Mucosa of descending colon (tissue), 3 donors: ENCODE measurements at places on chromosomes 2 and 18. TPM values are rescaled to one million over a fixed set of nuclear protein-coding genes. Genes with fewer than 3 reads are reported as not detected.

GRCh38 chr2:42139101-42139500, 30.1 kb upstream of the EML4 start:
- no peak for DNase-seq

DNA sequence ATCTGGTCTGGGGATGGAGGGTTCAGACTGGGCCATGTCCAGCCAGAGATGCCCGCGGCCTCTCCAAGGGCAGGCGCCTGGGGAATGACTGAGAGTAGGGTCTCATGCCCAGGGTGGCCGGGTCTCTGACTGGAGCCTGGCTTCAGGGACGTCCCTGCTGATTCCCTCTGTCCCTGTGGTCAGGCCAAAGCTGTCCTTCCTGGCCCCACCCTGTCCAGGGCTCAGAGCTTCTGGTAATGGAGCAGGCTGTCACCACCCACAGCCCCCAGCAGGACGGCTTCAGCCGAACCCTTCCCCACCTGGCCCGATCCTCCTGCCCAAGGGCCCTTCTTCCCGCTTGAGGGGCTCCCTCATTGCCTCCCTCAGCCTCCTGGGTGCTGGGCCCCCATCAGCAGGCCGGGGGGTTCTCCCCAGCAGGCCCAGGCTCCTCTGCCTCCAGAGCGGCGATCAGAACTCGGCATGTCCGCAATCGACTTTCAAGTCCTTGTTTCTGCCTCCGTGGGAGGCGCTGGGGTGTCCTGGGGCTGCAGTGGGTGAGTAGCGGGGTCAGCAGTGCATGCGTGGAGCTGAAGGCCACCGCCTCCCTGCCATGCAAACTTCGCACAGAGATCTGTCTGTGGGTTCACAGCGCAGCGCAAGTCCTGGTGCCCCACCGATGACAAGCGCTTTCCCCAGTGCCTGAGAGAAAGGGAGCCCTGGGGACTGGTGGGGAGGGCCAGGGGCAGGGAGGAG, 18.3 kb downstream of the RAMP1 start:
- no peak for DNase-seq

G6PC2 gene
- total RNA-seq, result not detected

GRCh38 chr18:68152770-68153169, 562.1 kb downstream of the TMX3 start:
- DNase-seq, result no peak

ANKRD29 gene
- total RNA-seq, result 1.9 TPM

DNA sequence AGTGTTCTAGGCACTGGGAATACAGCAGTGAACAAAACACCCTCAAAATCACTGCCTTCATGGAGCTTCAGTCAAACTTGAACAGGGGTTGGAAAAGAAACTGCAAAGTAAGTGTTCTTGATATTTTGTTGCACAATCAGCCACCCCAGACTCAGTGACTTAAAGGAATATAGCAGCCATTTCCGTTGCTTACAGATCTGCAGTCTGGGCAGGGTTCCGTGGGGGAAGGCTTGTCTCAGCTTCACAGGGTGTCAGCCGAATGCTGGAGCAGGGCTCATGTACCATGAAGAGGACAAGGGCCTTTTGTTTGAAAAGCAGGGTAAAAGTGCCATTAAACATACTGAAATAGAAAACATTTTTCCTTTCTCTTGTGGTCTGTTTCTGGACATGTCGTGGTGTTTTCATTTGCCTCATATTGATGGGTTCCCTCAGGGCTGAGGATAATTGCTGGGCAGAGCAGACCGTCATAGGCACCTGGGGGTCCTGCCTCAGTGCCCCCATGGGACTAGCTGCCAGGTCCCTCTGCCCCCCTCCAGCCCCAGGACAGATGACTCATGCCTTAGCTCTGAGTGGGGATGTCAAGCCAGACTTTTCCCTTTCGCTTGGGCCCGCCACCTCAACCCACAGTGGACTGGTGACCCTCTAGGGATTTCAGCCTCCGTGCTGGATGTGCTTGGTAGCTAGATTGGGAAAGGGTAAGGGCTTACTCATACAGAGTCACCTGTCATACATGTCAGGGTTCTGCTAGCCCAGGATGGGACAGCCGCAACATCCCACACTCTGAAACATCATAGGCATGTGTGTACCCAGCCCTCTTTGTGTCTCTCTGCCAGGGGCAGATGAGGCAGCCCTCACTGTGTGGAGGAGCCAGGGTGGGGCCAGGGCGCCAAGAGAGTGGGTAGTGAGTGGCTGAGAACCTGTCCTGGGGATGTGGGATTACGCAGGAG, 96.5 kb downstream of the PTPRM start:
- DNase-seq, result no peak

DNA sequence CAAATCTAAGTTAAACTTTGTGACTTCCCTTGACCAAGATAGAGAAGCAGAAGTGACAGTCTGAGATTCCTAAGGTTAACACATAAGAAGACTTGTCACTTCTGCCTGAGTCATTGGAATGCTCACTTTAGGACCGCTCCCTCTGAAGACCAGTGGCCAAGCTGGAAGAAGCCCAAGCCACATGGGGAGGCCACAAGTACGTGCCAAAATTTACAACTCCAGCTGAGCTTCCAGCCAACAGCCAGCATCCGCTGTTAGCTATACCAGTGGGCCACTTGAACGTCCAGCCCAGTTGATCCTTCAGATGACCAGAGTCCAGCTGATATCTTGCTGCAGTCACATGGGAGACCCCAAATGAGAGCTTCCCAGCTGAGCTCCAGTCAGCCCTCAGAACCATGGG, 18.1 kb upstream of the ANTXR1 start:
- no peak for DNase-seq

POTEI gene
- 0.07 TPM for total RNA-seq

DNA sequence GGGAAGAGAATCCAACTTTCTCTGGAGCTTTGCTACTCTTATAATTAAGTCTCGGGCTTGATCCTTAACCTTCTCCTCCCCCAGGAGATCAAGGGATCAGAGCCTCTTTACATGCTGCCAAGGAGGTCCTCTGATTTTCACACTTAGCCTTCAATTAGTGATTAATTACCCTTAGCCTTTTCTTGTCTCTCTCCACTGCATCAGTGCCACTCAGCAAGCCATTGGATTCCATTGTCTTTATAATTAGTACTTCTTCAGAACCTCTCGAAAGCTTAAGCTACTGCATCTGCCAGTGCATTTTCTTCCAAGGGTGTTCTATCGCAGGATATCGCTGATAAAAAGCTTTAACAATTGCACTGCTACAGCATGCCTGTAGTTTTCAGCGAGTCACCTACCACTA, 477.0 kb upstream of the MEIS1 start:
- DNase-seq, result no peak

MPHOSPH10 gene
- 20.6 TPM for total RNA-seq

SAG gene
- not detected for total RNA-seq

GRCh38 chr2:138881126-138881525, 100.9 kb upstream of the NXPH2 start:
- DNase-seq, result no peak

DNA sequence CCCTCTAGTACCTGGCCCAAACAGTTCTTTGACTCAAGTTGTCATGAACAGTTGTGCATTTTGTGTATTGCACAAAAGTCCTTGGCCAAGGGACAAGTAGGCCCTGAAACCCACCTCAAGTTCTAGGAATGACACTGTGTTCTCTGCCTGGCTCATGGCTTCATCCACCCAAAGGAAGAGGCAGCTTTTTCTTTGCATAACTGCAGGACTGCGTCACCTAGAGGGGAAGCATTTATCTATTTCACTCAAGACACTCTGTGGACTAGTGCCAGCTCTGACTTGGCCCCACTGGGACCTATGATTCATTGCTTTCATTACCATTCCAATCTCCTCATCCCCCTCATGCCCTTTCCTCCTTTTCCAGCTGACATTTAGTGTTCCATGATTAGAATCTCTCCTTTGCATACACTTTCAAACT, 119.3 kb upstream of the SIX2 start:
- no peak for DNase-seq

KCNJ3 gene
- total RNA-seq, result 0.38 TPM

SPATS2L gene
- total RNA-seq, result 238 TPM

SLC5A7 gene
- total RNA-seq, result 0.12 TPM

- DNase-seq, result no peak
Measured at GRCh38 chr2:140462990-140463389, 1667.8 kb downstream of the LRP1B start.

ITPRIPL1 gene
- 1.3 TPM for total RNA-seq

DNA sequence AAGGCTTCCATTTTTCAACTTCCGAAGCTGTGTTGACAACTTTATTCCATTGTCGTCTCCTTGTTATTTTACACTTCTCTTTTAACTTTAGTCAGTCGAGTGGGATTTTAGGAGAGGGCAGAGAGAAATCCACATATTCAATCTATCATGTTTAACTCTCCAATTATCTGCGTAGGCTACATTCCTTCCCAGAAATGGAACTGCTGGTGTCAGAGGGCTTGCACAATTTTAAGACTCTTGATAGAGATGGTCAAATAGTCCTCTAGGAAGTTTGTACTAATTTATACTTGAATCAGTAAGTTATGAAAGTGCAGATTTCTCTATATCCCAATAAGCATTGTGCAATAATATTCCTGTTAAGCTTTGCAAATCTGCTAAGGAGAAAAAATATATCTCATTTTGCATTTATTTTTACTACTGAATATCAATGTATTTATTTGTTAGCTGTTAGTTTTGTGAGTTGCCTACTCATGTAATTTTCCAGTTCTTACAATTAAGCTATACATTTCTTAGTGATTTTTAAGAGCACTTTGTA, 95.6 kb downstream of the CYP26B1 start:
- no peak for DNase-seq

NAT8 gene
- not detected for total RNA-seq
